Effector CD4-positive, alpha-beta T cell (primary cell): ENCODE measurements at places on chromosomes 5 and 9.
A peak's percentile ranks its signal among the peaks of the same experiment; 100 is the strongest.

GRCh38 chr9:107504585-107505455 lies 15.3 kb upstream of the KLF4 start:
- DNase-seq, result no peak

GRCh38 chr9:18359335-18359734 lies 114.6 kb upstream of the ADAMTSL1 start:
- no peak for DNase-seq

- DNase-seq, result no peak
These were observed 311.2 kb downstream of the TRIM32 start for GRCh38 chr9:116998305-116998704.

DNA sequence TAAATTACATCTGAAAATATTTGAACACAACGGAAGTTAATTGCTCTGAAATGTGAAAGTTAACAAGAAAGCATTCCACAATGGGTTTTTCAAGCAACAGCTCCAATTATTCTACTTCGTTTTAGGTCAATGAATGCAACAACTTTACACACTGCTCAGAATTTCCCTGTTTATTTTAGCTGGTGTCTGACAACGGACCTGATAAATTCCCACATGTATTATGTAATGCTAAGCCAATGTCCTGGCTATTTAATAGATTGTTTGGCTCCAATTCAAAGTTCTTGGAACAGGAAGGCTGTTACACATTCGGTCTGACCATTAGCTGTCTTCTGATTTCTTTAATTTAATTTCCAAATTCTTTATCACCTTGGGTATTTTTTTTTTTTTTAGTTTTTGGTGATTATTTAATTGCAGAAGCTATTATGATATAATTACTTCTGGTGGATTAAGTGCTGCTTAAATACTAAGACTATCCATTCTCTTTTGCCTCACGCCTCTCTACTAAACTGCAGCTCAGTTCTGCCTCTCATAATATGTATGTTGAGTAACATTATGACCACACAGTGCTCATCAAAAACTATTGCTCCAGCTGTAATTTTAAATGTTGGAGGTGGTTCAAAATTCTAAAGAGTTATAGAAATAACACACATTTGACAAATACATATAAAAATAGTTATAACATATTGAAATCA lies 57.9 kb downstream of the MEF2C start:
- DNase-seq, result no peak

DNA sequence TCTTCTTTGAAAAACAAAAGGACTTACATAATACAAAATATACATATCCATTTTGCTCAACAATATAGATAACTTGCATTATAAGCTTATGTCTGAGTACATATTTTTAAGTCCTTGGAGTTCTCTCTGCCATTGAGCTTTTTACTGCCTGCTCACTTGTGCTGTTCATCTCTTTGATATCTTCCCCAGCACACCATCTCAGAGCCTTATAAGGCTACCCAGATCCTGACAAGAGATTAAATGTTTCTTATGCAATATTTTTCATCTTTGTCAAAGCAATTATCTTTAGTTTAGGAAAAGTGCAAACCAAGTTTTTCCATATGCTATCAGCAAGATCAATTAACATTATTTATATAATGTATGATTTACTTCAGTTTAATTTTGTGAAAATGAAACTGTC lies 60.7 kb upstream of the ITGA1 start:
- no peak for DNase-seq

DNA sequence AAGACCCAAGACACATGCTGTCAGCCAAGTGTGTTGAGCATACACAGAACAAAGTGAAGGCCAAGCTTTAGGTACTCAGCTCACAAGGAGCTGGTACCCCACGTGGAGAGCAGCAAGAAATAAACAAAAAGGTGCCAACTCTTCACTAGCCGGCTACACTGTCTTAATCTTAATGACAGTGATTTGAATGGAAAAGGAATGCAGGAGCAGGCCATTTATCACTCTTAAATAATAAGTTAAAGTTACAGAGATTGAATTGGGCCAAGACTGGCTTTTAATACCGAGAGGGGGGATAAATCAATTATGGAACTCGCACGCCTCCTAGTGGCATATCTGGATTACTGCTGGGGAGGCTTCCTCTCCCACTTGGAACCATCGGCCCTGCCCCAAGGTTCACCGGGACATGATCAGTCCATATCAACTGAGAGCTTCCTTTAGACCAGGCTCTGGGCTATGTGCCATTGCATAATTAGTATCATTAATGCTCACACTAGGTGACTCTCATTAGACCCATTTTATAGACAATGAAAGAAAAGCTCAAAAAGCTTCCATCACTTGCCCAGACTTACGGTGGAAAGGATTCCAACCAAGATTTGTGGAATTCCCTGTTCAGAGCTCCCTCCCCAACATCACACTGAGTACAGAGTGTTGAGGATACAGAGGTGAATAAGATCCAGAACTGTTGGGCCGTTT lies 94.0 kb downstream of the ACTL7B start:
- DNase-seq, result no peak

DNA sequence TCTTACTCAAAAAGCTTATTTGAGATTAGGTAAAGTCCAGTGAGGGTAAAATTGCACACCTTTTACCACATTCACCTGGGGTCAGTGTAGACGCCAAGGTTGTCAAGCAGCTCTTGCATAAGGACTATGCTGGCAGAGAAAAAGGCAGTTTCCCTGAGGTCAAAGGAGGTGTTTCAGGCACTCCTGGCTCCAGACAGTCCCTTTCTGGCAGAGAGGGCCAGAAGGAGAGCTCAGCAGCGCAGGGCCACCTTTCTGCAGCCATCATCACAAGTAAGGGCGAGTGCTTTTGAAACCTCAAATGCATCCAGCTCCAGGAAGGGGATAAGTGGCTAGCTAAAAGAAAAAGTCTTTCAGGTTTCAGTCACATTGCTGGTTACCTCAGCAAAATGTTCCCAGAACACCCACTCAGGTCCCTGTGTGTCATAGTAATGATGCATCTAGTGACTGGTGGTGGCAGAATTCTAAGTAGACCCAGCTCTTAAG lies 16.7 kb upstream of the IL13 start:
- no peak for DNase-seq

GRCh38 chr5:180463216-180463900 lies 30.8 kb upstream of the CNOT6 start:
- no peak for DNase-seq

DNA sequence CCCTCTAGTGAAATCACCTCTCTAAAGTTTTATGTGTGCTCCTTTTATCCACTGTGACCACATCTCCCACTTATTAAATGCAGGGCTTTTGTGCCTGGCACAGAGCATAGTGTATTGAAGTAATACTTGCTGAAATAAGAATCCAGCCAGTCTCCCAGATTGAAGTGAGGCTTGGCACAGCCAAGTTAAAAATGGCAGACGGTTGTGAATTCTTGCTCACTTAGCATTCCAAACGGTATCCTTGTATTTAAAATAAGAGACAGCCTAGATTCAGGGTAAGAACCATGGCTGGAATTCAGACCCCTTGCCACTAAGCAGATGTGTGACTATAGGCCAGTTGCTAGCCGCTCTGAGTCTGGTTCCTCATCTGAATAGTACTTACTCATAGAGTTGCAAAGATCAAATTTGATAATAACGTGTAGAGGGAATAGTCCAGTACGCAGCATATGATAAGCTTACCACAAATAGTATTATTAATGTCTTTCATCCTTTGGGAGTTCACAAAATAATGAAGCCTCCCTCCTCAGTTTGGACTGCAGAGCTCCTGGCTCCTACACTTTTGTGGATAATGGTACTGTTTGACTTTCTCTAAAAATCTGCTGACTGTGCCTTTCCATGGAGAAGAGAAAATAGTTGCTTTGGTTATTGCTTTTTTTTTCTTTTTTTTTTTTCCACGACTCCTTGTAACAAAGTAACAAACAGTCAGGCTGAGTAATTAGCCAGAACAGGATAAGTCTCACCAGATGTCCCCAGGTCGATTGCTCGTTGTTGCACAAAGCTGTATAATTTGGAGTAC lies 51.5 kb downstream of the FGF1 start:
- no peak for DNase-seq

DNA sequence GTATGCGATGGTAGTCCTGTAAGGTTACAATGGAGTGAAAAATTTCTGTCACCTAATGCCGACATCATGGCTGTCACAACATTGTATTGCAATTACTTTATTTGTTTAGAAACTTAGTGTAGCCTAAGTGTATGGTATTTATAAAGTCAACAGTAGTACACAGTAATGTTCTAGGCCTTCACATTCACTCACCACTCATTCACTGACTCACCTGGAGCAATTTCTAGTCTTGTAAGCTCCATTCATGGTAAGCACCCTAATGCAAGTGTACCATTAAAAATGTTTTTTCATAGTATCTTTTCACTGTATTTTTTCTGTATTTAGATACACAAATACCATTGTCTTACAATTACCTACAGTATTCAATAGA lies 58.5 kb downstream of the ATP10B start:
- DNase-seq, result no peak

- peak; percentile 52 for DNase-seq
These were observed 7.4 kb downstream of the B4GALT1 start for GRCh38 chr9:33159777-33160127.

DNA sequence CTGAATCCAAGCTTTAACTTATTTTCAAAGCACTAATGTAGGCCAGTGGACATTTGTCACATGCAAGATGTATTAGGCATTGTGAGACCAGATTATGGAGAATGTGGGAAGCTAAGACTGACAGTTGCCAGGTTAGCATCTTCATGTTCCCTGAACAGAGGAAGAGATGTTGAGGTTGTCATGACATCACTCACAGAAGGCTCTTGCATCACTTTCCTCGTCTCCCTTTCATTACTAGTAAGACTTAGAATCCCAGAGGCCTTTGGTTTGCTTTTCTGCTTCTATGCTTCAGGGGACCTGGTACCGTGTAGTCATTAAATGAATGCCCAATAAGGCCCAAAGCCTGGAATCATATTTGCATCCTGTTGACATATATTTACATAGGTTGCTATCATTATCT lies 76.4 kb upstream of the RPS23 start:
- no peak for DNase-seq

DNA sequence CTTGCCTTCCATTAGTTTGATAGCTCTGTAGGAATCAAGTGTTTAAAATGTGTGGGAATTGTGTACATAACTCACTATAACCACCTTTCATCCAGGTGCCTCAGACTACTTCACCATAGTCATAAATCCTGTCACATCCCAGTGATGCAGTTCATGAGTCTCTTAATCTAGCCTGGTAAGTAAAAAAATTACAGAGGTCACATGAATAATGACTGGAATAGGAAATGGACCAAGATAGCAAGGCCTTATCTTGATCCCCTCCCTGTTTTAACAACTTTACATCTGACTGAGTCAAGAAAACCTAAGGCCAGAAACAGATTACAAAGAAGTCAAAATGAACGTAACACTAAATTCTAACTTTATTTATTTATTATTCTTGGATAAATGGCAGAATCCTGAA lies 1.5 kb upstream of the RNF145 start:
- no peak for DNase-seq

DNA sequence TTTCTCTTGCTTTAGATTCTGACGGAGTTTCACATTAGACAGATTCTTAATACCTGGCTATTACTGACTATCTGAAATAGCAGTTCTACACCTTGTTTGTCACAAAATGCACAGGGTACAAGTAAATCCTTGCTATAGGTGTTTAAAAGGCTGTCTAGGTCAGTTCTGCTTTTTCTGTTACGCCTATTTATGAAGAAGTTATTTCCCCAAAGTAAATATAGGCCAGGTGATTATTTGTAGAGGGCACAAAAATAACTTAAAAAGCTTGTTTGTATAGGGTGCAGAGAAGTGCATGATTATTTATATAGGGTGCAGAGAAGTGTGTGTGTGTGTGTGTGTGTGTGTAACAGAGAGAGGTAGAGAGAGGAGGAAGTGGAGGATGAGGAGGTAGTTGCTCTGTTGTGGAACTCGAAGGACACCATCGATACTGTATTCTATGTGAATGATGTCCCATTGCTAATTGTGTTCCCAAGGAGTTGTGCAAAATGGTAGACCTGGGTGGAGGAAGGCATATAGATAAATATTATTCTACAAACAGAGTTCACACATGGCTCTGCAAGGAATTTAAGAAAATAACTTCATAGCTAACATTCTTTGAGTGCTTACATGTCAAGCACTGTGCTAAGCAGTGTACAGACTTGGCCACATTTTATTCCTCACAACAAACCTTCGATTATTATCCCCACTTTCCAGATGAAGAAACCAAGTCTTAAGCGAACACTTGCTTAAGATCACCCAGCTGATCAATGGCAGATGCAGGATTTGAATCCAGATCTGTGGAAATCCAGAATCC lies 96.3 kb upstream of the EQTN start:
- no peak for DNase-seq

DNA sequence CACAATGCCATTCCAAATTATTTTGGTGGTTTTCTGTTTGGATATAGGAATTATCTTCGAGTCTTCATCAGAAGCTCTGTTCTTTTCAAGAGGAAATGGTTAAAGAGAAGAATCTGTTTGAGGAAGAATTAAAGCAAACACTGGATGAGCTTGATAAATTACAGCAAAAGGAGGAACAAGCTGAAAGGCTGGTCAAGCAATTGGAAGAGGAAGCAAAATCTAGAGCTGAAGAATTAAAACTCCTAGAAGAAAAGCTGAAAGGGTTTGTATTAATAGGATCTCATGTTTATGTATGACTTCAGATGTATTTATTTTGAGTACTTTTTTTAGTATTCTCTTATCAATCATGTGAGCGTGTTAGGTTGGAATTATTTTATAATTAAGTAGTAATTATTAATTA lies 15.0 kb downstream of the HMMR start:
- DNase-seq, result no peak

DNA sequence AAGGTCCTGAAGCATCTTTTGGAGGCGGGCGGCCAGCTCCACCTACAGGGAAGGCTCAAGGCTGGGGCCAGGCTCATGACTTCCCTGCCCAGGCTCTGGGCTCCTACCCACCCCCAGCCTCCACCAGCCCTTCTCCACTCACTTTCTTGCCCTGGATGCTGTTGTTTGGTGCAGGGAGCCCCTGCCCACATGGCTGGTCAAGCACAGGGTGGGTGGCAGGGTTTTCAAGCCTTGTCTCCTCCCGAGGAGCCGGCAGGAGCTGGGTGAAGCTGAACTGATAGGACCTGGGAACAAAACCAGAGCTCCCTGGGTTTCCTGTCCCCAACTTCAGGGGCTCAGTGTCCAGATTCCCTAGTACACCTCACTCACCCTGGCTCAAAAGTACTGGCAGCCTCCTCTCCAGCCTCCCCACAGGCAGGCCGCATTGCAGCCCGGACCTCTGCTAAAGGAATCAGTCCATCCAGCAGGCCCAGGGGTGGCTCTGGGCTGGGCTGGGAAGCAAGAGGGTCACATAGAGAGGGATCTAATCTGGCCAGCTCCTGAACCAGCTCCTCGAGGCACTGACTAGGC lies 6.9 kb downstream of the SHROOM1 start:
- DNase-seq, result no peak

DNA sequence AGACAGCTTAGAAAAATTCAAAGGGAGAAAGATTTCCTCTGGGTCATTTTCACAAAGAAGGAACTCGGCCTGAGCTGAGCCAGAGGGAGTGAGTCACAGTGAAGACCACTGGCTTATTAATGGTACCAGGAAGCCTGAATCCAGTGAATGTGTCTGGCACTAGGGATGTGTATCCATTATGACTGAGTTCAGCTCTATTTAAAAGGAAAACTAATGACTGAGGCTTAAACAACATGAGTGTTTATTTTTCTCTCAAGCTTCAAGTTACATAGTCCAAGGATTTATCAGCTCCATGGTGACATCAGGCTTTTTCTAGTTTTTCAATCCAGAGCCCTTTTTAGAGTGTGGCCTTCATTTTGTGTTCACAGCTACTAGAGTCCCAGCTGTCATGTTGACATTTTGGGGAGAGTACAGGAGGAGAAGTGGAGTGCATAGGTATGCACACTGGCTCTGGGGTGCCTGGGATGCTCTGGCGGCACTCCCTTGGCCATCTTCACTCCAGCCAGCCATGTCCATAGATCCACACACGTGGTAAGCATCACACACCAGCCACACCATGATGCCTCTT lies 159.5 kb upstream of the ERCC6L2 start:
- no peak for DNase-seq

GRCh38 chr9:114925039-114925438 lies 5.4 kb downstream of the TNFSF8 start:
- DNase-seq, result no peak
